ENCODE measurements at places on chromosomes 4 and X.

GRCh38 chrX:9957743-9958142, 9.4 kb upstream of the CLDN34 start:
- DNase-seq: no peak

- DNase-seq: peak; percentile 41
Measured at GRCh38 chr4:32985256-32985655, 2265.1 kb downstream of the PCDH7 start.

GRCh38 chrX:68693481-68694434, 46.3 kb downstream of the STARD8 start:
- no peak for DNase-seq

DNA sequence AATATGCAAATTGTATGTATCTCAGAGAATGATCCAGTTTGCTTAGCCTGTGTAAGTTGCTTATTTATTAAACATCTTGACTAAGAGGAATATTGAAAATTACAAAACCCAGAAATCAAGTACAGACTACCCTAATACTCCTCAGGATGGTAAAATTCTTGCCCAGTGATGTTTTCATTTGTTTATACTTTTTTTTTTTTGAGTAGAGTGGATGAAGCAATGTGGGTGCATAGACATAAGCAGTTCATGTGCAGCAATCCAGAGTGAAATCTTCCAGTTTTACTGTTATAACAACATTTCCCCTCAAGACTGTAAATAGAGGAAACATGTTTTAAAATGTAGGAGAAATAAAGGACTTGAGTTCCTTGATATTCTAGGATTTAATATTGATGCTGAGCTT, 4.7 kb downstream of the GLRB start:
- no peak for DNase-seq

- no peak for DNase-seq
Measured at GRCh38 chr4:47668810-47669408, 169.0 kb downstream of the CORIN start.

DNA sequence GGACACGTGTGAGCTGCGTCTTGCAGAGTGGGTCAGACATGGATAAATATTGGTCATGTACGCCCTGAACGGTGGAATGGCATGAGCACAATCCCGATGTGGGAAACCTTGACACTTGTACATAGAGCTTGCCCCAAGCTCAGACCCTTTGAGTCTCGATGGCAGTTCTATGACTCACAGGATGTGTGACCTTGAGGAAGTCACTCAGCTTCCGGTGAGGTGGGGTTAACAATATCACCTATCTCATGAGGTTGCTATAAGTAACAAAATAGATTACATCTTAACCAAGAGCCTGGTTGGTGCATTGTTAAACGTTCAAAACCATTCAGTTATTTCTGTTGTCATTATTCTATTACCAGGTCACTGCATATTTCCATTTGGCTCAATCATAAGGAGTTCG, 109.1 kb upstream of the TBL1X start:
- no peak for DNase-seq

DNA sequence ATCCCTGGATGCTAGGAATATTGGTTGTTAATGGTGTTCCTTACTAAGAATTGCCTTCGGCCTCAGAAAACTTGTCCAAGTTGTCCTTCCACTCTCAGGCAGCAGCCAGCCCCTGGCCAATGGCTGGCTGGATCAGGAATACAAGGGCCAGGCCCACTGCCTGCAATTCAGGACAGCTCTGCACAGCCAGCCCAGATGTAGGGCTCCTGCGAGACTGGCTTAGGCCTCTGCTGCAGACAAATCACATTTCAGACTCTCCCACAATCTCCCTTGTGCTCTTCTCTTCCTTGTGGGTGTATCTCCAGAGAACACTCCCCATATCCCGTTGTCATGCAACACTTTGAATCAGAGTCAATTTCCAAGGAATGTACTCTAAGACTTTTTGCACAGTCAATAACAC, 747.6 kb upstream of the FTHL17 start:
- DNase-seq: no peak

DNA sequence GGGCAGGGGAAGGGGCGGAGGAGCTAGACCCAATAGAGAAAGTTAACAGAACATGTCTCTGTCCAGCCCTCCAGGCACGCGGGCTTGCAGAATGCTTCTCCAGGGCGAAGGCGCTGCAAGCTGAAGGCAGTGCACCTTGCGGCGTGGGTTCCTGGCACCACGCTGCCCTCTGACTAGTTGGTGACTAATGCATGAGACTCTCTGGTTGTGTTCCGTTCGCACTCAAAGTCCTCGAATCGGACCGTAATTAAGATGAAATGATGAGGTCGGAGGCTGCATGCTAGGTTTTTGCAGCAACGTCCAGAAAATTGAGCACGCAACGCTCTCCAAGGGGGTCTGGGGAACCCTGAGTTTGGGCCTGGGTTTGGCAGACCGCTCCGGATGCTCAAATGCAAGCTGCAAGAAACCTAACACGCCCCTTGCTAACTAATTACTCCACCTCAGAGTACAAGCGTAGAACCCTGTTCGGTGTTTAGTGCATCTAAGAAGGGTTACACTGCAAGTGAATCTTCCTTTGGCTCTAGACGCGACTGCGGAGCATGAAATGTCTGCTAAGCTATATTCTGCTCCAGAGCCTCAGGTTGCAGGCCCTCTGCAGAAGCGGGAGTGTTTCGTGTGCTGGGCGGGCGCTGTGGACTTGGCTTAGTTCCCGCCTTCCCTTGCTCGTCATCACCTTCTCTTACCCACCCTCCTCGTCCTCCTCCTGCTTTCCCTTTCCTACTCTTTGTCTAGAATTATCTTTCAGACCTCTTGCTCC, 57.1 kb upstream of the NKAP start:
- DNase-seq: no peak

DNA sequence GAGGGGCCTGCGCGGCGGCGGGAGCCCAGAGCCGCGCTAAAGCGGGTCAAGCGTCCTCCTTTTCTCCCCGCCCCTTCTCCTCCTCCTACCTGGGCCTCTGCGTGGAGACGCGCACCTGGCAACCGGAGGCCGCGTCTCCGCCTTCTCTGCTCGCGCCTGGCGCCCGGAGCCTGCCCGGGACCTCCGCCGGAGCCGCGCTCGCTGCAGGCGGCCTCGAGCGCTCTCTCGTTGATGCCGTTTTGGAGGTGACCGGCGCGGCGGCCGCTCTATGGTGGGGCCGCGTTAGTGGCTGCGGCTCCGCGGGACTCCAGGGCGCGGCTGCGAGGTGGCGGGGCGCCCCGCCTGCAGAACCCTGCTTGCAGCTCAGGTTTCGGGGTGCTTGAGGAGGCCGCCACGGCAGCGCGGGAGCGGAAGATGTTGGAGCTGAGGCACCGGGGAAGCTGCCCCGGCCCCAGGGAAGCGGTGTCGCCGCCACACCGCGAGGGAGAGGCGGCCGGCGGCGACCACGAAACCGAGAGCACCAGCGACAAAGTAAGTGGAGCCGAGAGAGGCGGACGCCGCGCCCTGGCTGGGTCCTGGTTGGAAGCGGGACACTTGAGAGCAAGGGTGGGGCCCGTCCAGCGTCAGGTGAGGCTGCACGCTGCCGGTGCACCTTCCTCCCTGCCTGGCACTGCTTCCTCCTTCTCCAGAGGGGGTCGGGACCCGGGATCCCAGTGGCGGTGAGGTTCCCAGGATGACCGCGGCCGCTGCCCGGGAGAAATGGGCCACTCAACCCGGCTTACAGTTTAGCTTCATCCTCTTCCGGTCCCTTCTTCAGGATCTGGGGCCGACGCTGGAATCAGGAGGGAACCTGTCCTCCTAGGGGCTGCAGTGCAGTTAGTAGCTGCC, at the start of gene CDS1:
TSS of gene CDS1 (plus strand) at position 140 of the 888 bp plus-strand sequence. CDS start at position 415, 275 bp downstream.
- DNase-seq: no peak

DNA sequence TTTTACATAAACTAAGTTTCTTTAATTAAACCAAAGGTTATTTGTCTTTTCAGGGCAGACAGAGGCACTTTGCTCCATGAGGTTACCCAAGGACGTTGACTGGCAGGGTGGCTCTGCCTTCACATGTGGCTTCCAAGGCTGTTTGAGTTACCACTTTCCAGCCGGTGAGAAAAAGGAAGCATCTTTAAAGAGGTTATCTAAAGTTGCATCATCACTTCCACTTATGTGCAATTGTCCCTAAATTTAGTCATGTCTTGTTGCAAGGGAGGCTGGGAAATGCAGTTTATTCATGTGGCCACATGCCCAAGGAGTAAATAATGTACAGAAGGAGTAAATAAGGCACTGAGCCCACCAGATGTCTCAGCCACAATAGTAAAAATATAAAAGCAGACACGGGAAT, 29.0 kb upstream of the RAP1GDS1 start:
- DNase-seq: peak; percentile 1

DNA sequence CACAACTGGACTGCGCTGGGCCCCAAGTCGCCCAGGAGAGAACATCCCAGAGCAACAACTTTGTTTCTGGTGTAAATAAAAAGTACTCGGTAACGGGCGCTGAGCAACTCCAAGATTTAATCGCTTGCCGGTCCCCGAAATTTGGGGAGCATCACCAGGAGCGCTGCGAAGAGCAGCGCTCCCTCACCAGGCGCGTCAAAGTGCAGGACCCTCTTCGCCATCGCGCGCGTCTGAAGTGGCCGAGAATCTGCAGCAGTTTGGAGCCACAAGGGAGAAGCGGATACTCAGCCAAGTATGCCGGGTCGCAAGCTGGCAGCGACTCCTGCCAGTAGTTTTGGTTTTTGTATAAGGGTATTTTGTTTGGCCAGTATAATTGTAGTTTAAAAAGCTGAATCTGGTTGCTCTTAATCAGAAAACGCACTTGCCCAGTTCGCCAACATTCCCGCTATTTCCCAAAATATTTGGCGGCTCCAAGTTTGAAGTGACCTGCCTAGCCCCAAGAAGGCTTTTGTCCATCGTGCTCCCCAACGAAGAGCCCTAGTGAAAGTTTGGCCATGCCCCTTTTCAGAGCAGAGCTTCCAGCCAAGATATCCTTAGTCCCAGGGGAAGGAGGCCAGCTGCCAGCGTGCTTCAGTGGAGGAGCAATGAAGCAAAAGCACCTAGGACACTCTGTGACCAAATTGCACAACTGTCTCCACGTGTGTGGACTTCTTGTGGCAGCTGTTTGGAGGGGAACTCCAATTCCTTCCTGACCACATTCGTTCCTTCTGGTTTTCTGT, 557 bp upstream of the KDR start:
- DNase-seq: no peak

- no peak for DNase-seq
Measured at GRCh38 chr4:2393353-2394270, 24.8 kb downstream of the ZFYVE28 start.

DNA sequence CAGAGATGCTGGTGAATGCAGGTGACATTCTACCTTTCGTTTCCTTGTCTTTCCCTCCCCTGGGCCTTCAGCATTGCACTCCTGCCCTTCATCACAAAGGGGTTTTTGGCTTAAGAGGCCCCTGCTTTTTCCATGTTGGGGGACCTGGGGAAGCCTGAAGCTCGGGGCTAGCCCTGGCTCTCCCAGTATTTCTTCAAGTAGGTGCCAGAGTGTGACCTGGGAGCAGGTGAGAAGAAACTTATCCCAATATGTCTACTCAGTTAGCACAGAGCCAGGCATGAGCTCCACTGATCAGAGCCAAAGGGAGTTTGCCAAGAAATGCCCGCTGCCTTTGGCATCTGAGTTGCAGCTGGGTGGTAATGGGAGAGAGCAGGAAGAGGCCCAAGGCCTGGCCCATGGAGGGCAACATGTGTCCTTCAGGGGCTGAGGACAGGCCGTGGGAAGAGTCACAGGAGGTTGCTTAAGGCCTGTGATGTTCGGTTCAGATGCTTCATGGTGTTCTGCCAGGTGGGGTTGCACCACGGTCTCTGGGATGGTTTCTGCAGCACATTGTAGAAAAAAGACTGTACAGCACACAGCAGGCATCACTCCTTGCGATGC, 7.6 kb downstream of the PRRG3 start:
- no peak for DNase-seq

DNA sequence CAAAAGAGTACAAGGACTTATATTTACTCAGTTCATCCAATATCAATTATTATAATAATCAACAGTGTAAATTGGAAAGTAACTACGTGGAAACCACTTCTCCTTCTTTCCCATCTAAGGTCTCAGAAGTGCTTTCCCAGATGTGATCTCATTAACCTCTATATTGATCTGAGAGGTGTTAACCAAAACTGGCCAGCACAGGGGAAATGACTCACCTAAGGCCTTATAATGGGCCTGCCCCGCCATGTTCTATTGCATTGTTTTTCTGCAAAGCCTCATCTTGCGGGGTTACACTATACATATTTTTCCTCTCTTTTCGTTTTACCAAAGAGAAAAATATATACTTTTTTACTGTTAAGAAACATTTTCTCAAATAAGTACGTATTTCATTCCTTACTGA, 20.5 kb downstream of the RAB40A start:
- no peak for DNase-seq

- DNase-seq: no peak
Measured at GRCh38 chr4:89823416-89823815, 13.5 kb downstream of the SNCA start.

GRCh38 chrX:5113128-5113527, 1115.5 kb downstream of the NLGN4X start:
- DNase-seq: no peak

DNA sequence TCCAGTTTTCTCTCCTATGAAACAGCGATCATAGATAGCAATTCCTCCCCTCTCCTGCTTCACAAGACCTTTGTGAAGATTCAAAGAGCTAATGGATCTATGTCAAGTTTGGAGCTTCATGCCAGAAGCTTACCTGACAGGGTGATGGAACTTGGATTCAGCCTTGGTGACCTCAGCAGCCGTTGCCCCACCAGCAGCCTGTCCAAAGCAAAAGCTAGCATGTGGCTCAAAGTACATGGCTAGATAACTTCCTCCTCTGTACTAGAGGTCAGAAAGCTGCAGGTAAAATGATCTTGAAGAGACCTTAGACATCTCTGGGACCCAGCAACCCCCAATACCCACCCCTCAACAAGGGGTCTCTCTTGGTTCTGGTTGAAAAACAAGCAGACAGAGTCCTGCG, 1.8 kb downstream of the RIPPLY1 start:
- no peak for DNase-seq

DNA sequence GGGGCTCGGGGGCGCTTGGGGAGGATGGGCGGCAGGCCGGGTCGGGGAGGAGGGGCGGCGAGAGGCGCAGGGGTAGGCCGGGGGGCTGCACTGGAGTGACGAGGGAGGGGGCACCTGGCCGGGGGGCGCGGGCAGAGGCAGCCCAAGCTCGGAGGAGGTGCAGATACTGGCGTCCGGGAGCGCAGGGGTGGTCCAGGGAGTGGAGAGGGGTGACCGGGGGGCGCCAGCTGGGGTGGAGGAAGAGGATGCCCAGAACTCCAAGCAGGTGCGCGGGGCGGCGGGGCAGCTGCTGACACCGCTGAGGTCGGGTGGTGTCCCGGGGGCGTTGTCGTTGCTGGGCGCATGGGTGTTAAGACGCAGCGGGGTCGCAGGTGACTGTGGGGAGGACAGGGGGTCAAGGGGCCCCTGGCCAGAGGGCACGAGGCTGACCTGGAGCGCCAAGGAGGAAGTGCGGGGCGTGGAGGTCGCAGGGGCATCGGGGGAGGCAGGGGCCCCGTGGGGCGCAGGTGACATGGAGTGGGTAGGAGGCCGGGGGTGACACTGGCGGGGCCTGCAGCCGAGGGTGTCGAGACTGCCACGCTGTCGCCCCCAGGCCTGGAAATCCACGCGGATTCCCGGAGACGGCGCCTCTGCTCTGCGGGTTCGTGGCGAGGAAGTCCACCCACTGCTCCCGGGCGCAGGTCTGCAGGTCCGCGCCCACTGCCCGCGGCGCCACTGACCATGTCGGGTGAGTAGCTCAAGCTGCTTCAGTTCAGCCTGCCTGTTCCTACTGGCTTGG, 928 bp downstream of the GYG2 start:
- no peak for DNase-seq

- no peak for DNase-seq
Measured at GRCh38 chrX:82648062-82648461, 860.0 kb upstream of the POU3F4 start.

GRCh38 chr4:83716874-83717273, 181.0 kb downstream of the GPAT3 start:
- no peak for DNase-seq

- DNase-seq: no peak
Measured at GRCh38 chr4:113998079-113998478, 18.6 kb upstream of the ARSJ start.
